CD8-positive, alpha-beta memory T cell (primary cell): ENCODE measurements at places on chromosomes 2 and 18. TPM values are rescaled to one million over a fixed set of nuclear protein-coding genes. Genes with fewer than 3 reads are reported as not detected.

The OR6B2 gene
- not detected for total RNA-seq

DNA sequence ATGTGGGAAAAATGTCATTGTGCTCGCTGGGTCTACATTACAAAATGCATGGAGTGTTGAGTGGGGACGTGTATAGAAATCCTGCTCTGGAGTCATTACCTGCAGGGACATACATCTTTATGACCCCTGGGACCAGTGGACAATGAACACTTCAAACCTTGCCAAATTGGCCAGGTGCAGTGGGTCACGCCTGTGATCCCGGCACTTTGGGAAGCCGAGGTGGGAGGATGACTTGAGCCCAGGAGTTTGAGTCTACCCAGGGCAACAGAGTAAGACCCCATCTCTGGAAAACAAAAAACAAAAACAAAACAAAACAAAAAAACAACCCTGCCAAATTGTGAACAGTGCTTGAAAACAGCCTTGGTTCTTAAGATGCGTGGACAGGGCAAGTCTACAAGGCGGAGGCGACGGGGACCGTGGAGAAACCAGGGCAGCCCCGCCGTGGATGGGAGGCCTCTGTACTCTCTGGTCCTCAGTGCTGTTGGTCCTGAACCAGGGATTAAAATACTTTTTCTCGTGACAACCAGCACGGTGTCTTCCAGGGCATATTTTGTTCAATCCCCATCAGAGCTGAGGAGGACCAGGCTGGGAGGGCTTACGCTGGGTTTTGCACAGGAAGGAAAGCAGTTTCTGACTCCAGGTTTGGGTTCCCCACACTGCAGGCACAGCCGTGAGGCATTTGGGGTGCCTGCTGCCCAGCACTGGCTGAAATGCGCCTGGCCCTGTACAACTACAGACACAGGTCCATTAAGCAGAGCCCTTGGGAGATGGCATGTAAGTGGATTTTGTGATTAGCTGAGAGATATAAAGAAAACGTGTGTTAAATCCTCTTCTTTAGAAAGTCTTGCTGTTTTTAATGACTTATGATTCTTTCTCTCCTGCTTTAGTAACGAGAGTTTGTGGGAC, 13.7 kb downstream of the COLEC11 start:
- DNase-seq, result no peak

DNA sequence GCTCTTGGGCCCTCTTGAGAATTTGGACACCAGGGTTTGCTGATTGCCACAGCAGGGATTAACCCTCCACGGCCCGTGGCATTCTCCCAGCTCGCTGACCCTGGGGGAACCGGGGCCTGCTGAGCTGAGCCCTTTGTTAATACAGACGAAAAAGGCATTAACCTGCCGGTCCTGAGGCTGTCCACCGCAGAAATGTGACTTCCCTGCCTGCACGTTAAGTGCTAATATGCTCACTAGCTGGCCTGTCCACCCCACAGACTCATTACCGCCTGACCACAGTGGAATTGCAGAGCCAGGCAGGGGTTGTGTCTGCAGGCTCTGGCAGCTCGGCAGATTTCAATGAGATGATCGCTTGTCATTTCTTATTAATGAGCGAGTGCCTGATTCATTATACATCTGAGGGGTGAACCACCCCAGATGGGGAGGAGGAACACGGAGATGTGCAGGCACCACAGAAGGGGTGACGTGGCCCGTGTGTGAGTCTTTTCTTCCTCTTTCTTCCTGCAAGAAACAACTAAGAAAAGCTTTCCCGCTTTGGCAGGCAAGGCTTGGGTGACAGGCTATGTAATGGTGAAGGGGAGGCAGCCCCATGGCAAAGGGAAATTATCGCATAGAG, 126.0 kb downstream of the GLI2 start:
- no peak for DNase-seq

GRCh38 chr2:199602271-199602895, 144.6 kb upstream of the SATB2 start:
- DNase-seq, result no peak

DNA sequence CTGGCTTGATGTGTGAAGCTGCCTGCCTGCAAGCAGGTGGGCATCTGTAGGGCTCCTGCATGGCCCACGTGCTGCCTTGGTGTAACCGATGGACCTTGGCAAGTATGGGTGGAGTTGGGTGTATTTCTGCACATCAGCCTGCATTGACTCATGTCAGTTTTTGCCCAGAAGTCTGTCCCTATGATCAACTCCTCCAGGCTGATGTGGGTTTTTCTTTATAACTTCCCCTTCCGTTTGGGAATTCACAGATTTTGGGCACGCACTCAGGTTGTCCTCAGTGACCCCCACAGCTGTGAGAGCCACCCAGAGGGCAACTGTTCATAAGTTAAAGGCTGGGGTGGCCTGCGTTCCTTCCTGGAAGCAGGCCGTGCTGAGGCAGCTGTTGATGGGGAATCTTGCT, 123.3 kb downstream of the NCK2 start:
- DNase-seq, result no peak

The LRP2 gene
- total RNA-seq, result 0.04 TPM

The HEATR5B gene
- 18.2 TPM for total RNA-seq

The RTTN gene
- total RNA-seq, result 26.6 TPM
